ENCODE measurements at places on chromosomes 11 and 22.

- no peak for DNase-seq
Measured at GRCh38 chr11:64764753-64765152, 5.0 kb upstream of the PYGM start.

- DNase-seq: no peak
Measured at GRCh38 chr22:36831206-36831605, 14.4 kb upstream of the PVALB start.

- no peak for DNase-seq
Measured at GRCh38 chr11:33507356-33507755, 193.3 kb downstream of the C11orf91 start.

DNA sequence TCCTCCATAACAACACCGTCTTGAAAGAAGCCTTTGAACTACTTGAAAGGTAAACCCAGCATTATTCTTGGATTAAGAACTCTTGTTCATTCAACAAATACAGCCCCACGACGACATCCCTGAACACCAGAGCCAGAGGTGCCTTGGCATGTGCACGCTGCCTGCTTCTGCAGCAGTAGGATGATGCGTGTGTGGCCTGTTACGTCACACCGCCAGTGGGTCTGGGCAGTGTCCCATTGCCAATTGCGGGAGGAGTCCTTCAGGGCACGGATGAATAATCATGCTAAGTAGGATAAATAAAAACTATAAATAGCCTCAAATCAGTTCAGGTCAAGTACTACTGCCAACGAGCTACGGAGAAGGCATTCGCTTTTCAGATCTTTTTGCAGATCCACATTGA lies 380.5 kb downstream of the SHANK2 start:
- no peak for DNase-seq

DNA sequence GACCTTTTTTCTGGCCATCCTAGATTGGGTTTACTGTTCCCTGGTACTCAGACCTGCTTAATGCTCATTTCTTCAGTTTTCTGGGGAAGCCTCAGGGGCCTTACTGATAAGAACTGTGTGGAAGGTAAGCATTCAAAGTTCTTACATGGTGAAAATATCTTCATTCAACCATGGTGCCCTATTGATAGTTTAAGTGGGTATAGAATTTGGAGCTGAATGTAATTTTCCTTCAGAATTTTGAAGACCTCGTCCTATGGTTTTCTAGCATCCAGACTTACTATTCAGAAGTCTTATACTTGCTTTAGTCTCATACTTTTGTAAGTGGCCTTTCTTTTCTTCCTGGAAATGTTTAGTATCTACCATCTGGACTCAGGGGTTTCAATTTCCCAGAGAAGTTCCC lies 75.7 kb downstream of the CDKN1C start:
- DNase-seq: no peak

GRCh38 chr11:27255447-27255828 lies 107.6 kb downstream of the CCDC34 start:
- DNase-seq: no peak

GRCh38 chr11:111362887-111363411 lies 16.1 kb downstream of the POU2AF1 start:
- DNase-seq: no peak

DNA sequence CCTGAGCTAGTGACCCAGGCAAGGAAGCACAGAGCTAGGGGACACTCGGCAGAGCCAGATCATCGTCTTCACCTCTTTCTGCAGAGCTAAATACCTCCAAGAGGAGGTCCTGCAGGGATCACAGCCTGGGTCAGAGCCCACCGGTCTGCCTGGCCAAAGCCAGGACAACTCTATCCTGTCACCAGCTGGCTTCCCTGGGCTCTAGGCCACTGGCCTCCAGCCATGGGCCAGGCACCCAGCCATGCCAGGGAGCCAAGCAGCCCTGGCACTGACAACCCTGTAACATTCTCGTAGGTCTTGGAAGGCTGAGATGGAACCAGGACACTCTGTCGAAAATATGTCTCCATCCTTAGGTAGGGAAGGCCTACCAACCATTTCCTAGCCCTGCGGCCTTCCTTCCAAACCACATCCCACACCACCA lies 270.1 kb downstream of the BUD13 start:
- no peak for DNase-seq

DNA sequence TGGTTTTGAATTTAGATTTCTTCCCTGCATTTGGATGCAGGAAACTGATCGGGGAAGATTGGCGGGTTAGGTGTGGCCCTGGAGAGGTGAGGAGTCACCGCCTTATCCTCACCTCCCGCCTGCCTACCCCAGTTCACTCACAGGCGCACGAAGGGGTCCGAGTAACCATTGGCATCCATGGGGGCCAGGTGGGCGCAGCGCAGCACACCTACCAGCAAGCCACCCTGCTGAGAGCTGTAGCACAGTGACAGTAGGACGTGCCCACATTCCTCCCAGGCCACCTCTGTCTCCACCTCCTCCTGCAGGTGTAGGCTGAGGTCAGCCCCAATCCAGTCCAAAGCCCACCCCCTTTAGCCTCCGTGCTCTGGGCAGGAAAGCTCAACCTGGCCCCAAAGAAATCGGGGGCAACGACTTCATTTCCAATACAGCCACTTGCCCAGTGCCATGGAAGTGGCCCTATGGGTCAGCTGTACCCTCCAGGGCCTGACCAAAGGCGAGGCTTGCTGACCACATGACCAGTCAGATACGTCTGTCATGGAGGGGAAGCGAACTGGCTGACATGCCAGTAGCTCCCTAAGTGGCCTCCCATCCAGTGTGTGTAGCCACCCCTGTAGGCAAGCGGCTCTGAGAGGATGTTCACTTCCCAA lies 6.7 kb downstream of the NDUFV1 start:
- no peak for DNase-seq

GRCh38 chr11:515131-515530 lies 8.1 kb upstream of the RNH1 start:
- no peak for DNase-seq

- no peak for DNase-seq
Measured at GRCh38 chr22:27274770-27275449, 526.6 kb downstream of the MN1 start.

- DNase-seq: no peak
Measured at GRCh38 chr11:67279589-67280340, 9.3 kb upstream of the ANKRD13D start.

DNA sequence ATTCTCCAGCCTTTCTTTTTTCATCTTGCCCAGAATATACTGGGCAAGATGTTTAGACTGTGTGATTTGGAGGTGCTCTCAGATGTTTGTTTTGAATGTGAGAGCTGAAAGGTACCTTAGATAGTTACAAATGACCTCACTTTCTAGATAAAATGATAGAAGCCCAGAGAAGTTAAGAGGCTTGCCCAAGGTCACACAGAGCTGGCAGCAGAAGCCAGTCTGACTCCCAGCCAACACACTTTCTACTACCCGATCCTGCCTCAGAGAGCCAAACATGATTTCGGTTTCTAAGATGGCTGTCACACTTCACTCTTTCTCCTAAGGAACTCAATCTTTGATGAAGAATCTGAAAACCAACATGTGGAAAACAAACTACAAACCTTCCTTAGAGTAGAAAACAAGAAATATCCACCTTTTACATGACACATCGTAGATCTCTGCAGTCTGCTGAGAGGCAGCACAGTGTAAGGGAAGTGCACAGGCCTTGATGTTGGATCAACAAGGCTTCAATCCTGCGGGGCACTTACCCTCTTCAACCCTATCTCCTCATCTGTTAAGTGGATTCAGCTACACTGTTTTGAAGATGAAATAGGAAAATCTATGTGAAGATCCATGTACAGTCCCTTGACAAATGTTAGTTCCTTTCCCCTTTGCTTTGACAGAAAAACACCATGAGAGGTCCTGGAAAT lies 58.6 kb downstream of the SYTL2 start:
- peak; percentile 29 for DNase-seq

DNA sequence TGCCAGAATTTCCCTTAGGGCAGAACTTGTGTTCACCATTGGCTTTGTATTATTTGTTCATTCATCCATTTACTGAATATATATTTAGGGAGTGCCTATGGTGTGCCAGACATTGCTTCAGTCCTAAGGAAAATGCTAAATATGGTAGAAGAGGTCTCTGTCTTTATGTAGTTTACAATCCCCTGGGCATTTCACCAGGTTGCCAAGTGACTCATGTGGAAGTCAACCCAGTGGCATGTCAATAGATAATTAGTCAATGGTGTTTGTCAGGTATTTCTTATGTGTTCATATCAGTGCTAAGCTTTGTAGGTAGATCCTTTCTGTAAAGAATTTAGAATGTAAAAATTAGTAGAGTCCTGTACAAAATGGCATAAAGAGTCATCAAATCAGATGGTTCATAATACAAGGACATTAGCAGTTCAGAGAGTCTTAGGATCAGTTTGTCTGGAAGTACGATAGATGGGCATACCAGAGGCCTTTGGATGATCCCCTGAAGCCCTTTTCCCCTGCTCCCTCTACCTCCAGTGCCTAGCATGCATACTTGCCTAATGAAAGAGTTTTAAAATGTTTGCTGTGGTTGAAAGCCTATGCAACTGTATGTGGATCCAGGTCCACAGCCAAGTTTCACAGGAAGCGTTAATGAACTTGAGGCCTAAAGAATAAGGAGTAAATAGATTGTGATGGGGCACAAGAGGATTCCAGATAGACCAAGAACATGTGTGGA lies 58.5 kb upstream of the SESN3 start:
- no peak for DNase-seq

DNA sequence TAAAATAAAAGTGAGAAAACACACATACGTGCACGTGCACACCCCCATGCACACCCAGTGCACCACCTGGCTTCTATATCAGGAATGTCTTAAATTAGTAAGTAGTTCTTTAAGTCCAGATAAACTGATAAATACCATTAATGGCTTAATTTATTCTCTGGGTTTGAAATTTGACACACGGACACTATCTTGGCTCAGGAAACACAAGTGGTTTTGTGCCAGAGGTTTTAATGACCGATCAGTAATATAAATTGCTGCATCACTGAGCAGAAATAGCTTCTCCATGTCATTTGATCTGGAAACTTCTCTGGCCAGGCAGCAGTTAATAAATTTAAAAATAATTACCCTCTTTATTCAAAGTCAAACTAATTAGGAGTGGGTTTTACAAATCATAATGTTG lies 101.5 kb upstream of the NNMT start:
- no peak for DNase-seq

DNA sequence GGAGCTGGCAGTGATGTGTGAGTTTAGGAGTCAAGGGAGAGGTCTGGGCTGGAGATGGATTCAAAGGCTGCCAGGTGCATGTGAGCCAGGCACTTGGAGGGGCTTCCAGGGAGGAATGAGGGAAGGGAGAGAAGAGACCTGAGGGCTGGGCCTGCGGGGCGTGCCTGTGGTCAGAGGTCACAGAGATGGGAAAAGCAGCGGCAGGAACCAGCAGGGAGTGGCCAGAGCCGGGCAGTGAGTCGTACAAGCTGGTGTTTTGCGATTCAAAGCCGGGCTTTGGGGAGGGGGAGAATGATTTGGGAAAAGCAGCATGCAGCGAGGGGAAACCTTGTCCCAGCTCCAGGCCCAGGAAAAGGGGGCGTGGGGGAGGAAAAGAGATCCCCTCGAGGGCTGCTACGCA lies 96.9 kb upstream of the RTL6 start:
- DNase-seq: no peak

DNA sequence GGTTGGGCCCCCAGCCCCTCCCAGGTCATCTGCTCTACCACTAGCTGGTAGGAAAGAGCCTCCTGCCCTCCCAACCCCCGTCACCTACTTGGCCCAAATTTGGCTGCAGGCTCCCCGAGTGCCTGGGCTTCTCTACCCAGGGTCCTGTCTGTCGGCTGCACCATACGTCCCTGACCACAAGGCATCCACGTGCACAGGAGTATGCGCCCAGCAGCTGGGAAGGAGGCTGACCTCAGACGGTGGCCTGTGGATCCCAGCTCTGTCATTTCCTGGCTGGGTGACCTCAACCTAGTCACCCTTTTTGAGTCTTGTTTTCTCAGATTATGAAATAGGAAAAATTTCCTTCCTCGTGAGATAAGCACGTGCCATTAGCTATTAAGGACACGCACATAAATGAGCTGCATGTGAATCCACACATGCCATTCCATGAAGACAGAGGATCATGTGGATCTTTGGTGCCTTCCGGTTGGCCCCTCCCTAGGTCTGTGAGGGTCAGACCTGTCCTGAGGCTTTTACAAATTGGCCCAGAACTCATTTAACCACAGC lies 13.7 kb downstream of the CYB561A3 start:
- DNase-seq: no peak

- no peak for DNase-seq
Measured at GRCh38 chr22:39974065-39974464, 13.9 kb downstream of the TMA7B start.

DNA sequence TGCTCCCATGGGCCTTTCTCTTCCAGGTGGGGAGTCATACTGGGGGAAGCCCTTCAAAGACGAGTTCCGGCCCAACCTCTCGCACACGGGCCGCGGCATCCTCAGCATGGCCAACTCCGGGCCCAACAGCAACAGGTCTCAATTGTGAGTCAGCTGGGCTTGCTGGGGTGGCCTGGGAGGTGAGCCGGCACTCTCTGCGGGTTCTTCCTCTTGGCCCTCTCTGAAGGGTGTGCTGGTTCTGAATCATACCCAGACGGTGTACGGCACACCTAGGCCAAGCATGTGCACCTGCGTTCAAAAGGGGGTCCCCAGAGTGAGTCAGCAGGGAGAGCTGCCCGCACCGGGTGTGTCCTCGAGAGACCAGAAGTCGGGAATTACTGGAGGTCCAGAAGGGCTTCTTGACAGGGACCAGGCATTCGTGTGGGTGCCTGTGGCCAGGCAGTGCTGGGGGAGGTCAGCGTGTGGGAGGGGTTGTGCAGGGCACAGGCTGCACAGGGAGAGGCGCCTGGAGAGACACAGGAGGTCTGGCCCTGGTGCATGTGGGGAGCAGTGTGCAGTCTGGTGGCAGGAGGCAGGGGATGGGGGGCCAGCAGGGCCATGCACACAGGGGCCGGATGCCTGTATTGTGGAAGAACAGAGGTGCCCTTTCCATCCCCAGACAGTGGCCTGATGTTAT lies 23.0 kb downstream of the PPIL2 start:
- DNase-seq: no peak

DNA sequence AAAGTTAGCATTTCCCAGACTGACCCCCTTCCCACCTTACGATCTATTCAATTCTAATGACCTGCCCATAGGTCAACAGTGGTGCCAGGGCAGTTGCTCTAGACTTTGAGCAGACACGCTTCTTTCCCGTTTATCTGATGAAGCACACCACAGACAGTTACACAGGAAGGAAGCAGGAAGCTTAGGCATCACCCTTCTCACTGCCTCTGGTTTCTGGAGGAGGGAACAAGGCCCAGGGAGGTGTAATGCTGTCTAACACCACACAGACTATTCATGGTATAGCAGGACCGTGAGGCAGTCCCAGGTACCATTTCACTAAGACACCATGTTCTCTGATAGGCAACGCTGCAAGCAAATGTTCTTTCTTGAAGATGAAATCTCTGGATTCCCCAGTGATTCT lies 279.4 kb downstream of the NTM start:
- DNase-seq: peak; percentile 55

DNA sequence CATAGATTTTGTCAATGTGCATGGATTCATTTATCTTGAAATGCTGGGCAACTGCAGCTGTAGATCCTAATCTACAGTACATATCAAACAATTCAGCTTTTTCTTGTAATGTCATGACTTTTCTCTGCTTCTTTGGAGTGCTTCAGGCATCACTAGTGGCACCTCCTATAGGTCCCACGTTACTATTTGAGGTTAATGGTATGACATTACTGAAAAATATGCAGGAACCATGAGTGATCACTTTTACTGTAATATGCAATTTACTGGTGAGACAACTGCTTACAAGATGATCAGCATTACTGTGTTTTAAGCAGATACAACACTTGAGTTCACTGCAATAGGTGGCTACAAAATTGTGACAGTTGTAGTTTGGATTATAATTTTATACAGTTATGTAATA lies 3.0 kb downstream of the CENATAC start:
- DNase-seq: no peak

- DNase-seq: no peak
Measured at GRCh38 chr11:27611390-27611789, 88.9 kb downstream of the BDNF start.

Data from DND-41 (cell line).